ENCODE measurements at places on chromosomes 7 and 10.

DNA sequence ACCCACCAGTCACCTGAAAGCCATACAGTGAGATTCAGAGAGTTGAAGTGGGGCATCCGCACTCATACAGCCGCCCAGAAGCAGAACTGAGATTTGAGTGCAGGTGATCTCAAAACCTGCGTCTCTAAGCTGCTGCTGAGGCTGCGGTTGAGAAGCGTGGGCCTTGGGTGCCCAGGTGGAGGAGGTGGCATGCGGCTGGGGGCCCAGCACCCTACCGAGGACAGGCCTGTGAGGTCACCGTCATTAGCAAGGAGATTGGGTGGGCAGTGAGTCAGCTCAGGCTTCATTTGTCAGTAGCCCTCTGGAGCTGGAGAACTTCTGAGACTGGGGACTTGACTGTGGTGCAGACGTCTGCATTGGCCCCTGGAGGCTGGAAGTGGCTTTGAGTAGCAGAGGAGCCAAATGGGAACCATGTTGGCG, 29.8 kb downstream of the ZMIZ1 start:
- DNase-seq: no peak

- no peak for DNase-seq
Measured at GRCh38 chr7:96415293-96415940, 93.5 kb upstream of the SLC25A13 start.

GRCh38 chr10:58157076-58157766, 110.5 kb downstream of the IPMK start:
- DNase-seq: peak; percentile 21

DNA sequence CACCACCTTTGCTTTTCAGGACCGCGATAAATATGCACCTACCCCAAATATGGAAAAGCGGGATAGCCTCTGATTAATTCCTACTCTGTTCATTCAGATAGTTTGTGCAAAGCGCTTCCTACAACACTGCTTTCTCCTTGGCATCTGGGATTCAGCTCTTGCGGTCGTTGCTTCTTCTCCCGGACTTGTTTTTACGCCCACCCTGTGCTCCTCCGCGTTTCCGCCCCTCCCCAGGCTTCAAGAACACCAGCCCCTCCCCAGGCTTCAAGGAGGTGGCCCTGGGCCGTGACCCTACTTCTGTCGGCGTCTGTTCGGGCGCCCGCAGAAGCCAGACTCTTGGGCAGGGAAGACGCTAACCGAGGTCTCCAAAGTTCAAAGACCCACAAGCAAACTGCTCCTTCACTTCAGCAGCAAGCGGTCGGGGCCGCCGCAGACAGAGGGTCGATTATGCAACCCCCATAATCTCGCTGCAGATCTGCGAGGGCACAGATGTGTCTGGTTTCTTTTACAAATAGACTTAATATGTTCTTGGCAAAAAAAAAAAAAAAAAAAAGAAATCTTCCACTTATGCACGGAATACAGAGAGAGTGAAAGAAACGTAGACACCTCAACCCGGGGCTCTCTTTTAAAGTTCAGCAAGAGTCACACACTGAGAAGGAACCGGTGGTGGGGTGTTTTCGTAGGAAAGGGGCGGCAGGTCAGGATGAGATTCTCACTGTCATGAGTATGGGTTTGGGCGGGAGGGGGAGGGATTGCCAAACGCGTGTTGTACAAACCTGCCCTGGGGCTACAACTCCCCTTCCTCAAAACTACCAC, 1.9 kb downstream of the DLX5 start:
- no peak for DNase-seq

- peak; percentile 62 for DNase-seq
Measured at GRCh38 chr7:94395141-94396036, 694 bp downstream of the COL1A2 start.

DNA sequence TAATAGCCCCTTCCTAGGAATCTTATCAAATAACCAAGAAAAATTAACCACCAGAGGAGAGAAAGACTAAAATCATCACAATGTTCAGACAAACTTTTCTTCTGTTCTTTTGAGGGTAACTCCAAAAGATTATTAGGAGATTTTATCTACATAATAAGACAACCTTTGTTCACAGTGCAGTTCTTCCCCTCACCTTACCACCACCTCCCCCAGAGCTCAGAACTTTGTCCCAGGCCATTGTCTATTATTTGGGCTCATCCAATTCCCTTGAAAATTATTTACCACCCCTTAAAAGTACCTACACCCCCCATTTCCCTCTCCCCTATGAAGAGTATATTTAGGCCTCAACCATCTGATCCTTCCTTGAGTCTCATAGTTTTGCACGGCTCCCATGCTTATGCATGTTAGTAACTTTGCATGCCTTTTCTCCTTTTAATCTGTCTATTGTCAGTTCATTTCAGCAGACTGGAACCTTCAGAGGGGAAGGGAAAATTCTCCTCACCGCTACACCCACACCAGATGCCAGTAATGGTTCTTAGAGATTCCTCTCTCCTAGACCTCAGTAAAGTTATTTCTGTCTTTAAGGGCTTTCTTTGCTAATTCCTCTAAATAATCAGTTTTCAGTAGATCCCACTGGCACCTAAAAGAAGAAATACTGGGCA, 234.9 kb downstream of the SKIDA1 start:
- no peak for DNase-seq

- no peak for DNase-seq
Measured at GRCh38 chr10:4776234-4776638, 49.8 kb upstream of the AKR1E2 start.

DNA sequence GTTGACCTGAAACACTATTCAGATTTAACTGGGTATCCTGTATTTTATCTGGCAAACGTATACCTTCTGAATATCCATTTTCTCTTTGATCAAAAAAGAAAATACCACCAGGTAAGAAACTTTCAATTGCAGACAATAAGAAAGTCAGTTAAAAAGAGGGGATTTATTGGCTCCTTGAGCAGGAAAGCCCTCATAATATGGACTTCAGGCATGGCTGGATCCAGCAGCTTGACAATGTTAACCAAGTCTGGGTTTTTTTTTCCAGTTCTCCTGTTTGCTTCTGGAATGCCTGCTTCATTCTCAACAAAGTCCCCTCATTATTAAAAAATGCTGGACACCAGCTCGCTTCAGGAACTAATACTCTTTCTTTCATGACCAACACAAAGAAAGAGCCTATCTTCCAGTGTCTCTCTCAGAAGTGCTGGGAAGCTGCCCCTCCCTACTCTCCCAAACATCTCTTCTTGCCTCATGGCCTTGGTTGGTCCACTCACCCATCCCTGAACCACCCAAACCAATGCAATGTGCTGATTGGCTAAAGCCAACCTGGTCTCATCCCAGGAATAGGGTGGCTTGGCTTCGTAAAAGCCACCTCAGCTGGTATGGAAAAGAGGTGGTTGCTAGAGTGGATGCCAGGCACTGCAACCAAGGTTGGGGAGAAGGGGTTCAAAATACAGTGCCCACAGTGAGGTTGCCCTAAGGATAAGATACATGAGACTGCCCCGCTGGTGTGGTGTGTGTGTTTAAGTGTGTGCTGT, 30.6 kb upstream of the WDFY4 start:
- DNase-seq: no peak

DNA sequence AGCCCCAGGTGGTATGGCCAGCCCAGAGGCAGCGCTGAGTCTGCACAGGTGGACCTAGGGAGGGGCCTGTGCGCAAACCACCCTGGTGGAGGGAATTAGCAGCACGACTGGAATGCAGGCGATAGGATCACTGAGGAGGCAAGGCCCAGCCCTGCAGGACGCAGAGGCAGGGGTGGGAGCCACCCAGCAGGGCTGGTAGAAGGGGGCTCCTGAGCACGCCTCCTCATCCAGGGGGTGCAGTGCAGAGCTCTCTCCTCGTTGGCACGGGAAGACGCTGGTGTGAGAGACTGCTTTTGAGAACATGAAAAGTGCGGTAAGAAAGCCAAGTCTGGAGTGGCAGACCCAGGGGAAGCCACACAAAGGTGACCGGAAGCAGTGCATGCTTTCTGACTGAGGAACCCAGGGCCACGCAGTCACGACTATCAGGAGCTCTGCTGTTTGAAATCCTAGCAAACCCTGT, 6.0 kb downstream of the FXYD4 start:
- no peak for DNase-seq

DNA sequence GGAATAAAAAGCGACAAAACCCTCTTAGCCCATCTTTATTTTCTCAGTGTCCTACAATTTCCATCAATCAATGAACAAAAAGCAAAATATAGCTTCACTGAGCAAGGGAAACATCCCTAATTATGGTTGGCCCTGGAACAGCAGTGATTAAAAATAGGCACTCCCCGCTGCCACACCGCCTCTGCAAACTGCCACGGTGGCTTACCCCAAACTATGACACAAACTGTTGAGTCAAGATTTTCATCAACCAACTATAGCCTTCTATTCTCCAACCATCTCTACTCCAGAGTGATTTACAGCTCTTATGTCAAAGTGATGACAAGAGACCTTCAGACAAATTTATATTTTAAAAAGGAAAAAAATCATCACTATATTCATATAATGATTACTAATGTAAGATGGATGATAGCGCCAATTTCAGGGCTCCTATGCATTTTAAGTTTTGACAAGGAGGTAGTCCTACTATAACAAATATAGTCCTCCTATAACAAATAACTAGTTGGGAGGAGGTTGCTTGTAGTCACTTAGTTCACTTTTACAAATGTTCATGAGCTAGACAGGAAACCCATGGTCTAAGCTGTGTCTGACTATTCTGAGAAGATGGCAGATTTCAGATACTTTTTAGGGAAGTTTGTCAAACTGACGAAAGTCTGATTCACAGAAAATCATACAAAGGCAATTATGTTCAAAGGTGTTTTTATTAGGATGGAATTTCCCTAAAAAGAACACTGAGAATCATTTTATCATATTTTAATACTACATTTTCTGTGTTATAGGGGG, 26.3 kb downstream of the DENND11 start:
- peak; percentile 83 for DNase-seq

- DNase-seq: no peak
Measured at GRCh38 chr7:158633055-158633956, 45.7 kb upstream of the PTPRN2 start.

DNA sequence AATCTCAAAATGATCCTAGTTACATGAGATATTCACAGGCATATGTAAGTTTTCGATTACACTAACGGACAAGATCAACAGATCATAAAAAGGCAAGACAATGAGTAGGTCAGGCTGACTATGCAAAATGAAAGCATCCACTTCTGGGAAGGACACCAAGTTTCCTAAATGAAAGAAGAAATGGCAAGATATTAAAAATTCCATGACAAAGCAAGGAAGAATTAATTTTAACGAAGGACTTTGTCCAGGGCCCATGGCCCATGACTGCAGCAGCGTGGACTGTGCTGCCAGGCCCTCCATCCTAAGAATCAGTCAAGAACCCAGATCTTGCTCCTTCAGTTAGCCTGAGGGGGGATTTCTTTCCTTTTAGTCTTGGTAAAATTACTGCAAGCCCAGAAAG, 182.4 kb upstream of the FRMD4A start:
- no peak for DNase-seq

- DNase-seq: no peak
Measured at GRCh38 chr10:94005050-94005449, 11.3 kb downstream of the PLCE1 start.

GRCh38 chr10:88964869-88965415, 12.4 kb upstream of the ACTA2 start:
- DNase-seq: no peak

- DNase-seq: no peak
Measured at GRCh38 chr7:28018020-28018419, 162.6 kb downstream of the JAZF1 start.

DNA sequence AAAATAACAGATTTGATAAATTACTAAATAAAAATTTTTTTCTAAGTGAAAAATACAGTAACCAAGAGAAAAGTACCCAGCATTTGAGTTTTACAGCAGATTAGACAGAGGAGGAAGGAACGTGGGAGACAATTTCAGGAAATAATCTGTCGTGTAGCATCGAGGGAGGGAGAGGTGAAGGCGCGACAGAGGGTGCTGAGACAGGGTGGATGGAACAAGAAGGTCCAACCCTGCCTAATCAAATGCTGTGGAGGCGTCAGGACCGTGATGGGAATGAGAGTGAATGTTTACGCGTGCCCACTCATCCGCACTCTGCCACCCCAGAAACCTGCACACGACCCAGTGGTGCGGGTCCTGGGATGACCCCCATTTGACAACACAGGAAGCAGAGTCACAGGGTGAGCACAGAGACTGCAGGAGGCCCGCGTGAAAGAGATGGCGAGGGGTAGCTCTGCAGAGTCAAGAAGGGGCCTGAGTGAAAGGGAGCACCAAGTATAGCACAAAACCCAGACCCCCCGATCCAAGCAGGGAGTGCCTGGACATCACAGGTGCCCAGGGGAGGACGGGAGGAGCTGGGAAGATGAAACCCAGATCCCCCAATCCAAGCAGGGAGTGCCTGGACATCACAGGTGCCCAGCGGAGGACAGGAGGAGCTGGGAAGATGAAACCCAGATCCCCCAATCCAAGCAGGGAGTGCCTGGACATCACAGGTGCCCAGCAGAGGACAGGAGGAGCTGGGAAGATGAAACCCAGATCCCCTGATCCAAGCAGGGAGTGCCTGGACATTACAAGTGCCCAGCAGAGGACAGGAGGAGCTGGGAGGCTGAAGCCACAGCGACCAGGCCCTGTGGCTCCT, 558.9 kb downstream of the DNAJB6 start:
- no peak for DNase-seq
